ENCODE measurements at places on chromosomes 12 and 14.

- DNase-seq = no peak
These were observed 7.2 kb upstream of the FBRSL1 start for GRCh38 chr12:132482771-132483170.

- DNase-seq = no peak
These were observed 680 bp downstream of the NECAP1 start for GRCh38 chr12:8082808-8083100.

- DNase-seq = no peak
These were observed 107.0 kb downstream of the EXOC5 start for GRCh38 chr14:57161583-57162234.

GRCh38 chr12:43973993-43974392, 138.1 kb downstream of the TMEM117 start:
- DNase-seq = no peak

GRCh38 chr12:24821691-24822090, 127.2 kb downstream of the BCAT1 start:
- DNase-seq = peak; percentile 83

DNA sequence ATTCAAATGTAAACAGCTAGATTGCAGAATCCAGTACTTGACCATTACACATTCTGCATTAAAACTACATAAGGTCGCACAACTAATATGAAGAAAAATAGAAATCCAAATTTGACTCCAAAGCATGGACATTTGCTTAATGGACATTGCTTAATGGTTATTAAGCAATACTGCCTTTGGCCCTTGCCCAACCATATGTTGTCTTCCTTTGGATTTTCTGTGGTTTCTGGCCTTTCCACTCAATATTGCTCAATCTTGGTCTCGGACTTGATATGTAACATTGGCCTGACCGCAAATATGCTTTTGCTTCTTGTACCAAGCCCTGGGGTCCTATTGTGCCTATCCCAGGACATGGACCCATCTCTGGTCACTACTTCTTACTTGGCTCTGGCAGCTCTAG, 67.2 kb downstream of the PTPRR start:
- peak; percentile 77 for DNase-seq

DNA sequence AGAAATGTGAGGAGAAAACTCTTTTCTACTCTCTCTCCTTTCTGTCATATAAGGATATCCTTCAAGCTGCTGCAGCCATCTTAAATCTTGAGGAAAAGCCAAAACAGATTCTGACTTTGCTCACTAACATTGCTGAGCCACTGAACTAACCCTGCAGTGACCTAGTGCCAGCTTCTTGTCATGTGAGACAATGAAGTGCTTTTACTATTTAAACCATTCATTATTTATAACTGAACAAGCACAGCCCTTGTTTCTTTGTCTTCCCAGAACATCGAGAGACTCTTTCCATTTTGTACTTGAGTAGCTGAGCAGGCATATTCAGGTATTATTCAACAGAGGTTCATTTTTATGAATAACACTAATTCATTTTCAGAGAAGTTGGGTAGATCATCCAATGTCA, 455.0 kb upstream of the TMPO start:
- no peak for DNase-seq

- no peak for DNase-seq
These were observed 1.7 kb upstream of the HOXC9 start for GRCh38 chr12:53998110-53998899.

DNA sequence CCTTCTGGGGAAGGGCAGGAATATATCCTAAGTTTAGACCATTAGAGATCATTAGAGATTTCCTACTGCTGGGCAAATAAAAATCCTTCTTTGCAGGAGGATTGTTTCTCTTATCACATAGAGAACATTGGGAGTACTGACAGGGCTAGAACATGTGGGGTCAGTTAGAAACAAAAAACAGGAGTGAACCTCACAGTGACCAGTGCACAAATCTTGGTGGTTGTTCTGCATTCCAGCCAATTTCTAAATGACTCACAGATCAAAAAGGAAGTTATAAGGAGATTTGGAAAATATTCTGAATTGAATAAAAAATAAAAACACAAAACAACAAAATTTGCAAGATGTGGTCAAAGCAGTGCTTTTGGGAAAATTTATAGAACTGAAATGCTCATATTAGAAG, 118.8 kb downstream of the LLPH start:
- DNase-seq = peak; percentile 69

- DNase-seq = peak; percentile 79
These were observed 1.3 kb upstream of the PTGDR start for GRCh38 chr14:52266179-52266578.

- DNase-seq = no peak
These were observed 35.4 kb upstream of the AACS start for GRCh38 chr12:125029761-125030358.

All from amniotic epithelial cell (primary cell).